ENCODE measurements at places on chromosomes 11 and 22. TPM values are rescaled to one million over a fixed set of nuclear protein-coding genes. Genes with fewer than 3 reads are reported as not detected.

CDKN1C gene
- total RNA-seq = 132 TPM

TLCD5 gene
- 15.6 TPM for total RNA-seq

NAALAD2 gene
- total RNA-seq = 39.5 TPM

EXPH5 gene
- 27.2 TPM for total RNA-seq

MYBPC3 gene
- not detected for total RNA-seq

ZC3H7B gene
- total RNA-seq = 85.5 TPM

LDHAL6A gene
- total RNA-seq = not detected

CALCA gene
- not detected for total RNA-seq

DEPDC7 gene
- total RNA-seq = 4.7 TPM

UBASH3B gene
- 6.8 TPM for total RNA-seq

C22orf39 gene
- total RNA-seq = 34.0 TPM

MMP8 gene
- not detected for total RNA-seq

LIF gene
- total RNA-seq = 16.9 TPM

DRG1 gene
- 62.9 TPM for total RNA-seq

GDPD4 gene
- not detected for total RNA-seq

ABTB2 gene
- total RNA-seq = 2.6 TPM

TMEM191C gene
- total RNA-seq = 4.2 TPM

OR52N4 gene
- not detected for total RNA-seq

ANO5 gene
- total RNA-seq = 3.9 TPM

NPAS4 gene
- total RNA-seq = 1.00 TPM

CXCR5 gene
- not detected for total RNA-seq

MAP6 gene
- total RNA-seq = 1.2 TPM

STK33 gene
- total RNA-seq = 12.2 TPM

TIMM10B gene
- 37.2 TPM for total RNA-seq

TMPRSS6 gene
- not detected for total RNA-seq

SYT9 gene
- 3.7 TPM for total RNA-seq

PLEKHA7 gene
- total RNA-seq = 23.9 TPM

LRRC32 gene
- total RNA-seq = 37.9 TPM

IL17REL gene
- 0.31 TPM for total RNA-seq

SBF2 gene
- 44.7 TPM for total RNA-seq

PITPNB gene
- 93.0 TPM for total RNA-seq

CFAP68 gene
- 34.0 TPM for total RNA-seq

SOX6 gene
- 46.4 TPM for total RNA-seq

FBLN1 gene
- 297 TPM for total RNA-seq

RAB3IL1 gene
- total RNA-seq = 11.9 TPM

All from mesothelial cell of epicardium (in vitro differentiated cells).